Activated CD8-positive, alpha-beta memory T cell treated with anti-CD3 and anti-CD28 coated beads for 48 hours (primary cell): ENCODE measurements at places on chromosomes 16 and 17.

GRCh38 chr17:48909783-48910182, 1.6 kb downstream of the UBE2Z start:
- DNase-seq, result no peak

- DNase-seq, result no peak
Measured at GRCh38 chr17:72077326-72077960, 43.4 kb upstream of the SOX9 start.

DNA sequence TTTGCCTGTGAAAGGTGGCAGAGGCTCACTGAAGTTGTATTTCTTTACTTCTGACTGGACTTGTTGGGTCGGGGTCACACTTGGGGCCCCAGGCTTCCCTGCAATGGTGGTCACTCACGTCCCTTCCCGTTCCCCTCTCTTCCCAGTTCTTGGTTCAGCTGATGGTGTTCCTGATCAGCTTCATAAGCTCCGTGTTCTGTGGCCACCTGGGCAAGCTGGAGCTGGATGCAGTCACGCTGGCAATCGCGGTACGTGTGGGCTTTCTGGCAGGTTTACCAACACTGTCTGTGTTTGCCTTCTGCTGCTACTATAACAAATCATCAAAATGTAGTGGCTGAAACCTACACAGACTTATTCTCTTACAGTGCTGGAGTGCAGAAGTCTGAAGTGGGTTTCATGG, 8.6 kb downstream of the SLC47A1 start:
- no peak for DNase-seq

GRCh38 chr17:51188271-51188833, 22.1 kb downstream of the NME2 start:
- no peak for DNase-seq

DNA sequence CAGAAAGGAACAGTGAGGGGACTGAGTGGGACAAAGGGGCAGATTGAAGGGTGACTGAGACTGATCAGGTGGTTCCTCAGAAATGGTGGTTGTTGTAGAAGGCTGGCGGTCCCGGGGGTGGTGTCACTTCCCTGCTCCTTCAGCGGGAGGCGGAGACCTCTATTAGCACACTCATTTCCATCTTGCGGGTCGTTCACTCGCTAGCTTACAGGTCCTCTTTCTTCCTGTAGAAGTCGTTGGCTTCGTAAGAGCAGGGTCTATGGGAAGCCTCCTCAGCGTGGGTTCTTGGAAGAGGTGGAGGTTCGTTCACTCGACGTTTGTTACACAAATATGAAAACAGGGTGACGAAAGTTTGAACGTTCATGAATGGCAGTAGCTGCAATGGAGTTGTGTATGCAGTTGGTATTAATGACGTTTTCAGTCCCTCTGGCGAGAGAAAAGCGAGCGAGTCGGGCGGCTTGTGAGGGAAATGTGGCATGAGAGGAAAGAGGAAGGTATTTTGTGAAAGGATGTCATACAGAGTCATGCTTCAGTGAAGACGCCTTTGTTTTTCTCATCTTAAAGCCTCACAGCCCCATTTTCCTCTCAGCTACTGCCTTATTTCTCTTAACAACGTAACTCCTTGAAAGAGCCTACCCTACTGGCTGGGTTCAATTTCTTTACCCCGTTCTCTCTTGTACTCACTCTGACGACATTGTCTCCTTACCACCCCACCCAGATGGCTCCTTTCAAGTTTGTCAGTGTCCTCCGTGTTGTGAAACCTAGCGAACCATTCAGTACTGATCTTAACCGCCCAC, 667 bp downstream of the EFCAB13 start:
- peak; percentile 16 for DNase-seq

- no peak for DNase-seq
Measured at GRCh38 chr17:77558846-77559626, 399.5 kb upstream of the TNRC6C start.

- no peak for DNase-seq
Measured at GRCh38 chr17:73091770-73092522, 542 bp downstream of the SLC39A11 start.

- DNase-seq, result no peak
Measured at GRCh38 chr16:51053775-51054174, 97.3 kb downstream of the SALL1 start.

- no peak for DNase-seq
Measured at GRCh38 chr16:88116121-88116520, 164.9 kb downstream of the BANP start.

GRCh38 chr16:735982-736453, 4.8 kb downstream of the CIAO3 start:
- no peak for DNase-seq

DNA sequence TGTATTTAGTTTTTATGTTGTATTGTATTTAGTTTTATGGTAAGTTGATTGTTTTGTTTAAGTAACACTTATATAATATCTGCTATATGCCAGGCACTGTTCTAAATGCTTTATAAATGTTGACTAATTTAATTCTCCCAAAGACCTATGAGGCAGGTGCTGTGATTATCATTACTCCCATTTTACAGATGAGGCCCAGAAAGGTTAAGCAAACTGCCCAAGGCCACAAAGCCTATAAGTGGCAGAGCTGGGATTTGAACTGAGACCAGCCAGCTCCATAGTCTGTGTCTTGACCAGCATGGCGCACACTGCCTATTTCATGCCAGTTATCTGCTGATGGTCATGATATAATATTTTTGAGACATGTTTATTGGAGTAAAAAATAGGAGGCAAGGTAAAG, 24.0 kb downstream of the IL21R start:
- DNase-seq, result no peak

GRCh38 chr17:73539166-73539565, 105.1 kb downstream of the SDK2 start:
- DNase-seq, result no peak

- no peak for DNase-seq
Measured at GRCh38 chr17:5770441-5771270, 186.3 kb upstream of the NLRP1 start.

GRCh38 chr16:87982581-87983041, 31.4 kb downstream of the BANP start:
- no peak for DNase-seq

DNA sequence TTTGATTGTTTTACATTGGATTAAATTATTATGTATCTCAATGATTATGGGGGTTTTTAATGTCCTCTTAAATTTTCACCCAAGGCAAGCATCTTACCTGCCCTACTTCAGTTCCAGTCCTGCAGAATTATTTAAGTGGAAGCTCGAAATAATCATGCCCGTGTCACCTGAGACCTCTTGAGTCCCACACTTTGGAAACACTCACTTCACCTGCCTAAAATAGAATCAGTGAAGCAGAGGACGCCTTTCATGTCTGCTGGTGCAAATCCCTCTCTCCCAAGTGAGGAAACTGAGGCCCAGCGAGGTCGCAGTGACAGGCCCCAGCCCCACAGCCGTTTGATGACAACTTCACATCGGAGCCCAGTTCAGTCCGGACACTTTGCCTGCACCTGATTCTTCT, 284.6 kb downstream of the C16orf95 start:
- DNase-seq, result no peak

- no peak for DNase-seq
Measured at GRCh38 chr17:78664476-78665386, 87.5 kb upstream of the DNAH17 start.

DNA sequence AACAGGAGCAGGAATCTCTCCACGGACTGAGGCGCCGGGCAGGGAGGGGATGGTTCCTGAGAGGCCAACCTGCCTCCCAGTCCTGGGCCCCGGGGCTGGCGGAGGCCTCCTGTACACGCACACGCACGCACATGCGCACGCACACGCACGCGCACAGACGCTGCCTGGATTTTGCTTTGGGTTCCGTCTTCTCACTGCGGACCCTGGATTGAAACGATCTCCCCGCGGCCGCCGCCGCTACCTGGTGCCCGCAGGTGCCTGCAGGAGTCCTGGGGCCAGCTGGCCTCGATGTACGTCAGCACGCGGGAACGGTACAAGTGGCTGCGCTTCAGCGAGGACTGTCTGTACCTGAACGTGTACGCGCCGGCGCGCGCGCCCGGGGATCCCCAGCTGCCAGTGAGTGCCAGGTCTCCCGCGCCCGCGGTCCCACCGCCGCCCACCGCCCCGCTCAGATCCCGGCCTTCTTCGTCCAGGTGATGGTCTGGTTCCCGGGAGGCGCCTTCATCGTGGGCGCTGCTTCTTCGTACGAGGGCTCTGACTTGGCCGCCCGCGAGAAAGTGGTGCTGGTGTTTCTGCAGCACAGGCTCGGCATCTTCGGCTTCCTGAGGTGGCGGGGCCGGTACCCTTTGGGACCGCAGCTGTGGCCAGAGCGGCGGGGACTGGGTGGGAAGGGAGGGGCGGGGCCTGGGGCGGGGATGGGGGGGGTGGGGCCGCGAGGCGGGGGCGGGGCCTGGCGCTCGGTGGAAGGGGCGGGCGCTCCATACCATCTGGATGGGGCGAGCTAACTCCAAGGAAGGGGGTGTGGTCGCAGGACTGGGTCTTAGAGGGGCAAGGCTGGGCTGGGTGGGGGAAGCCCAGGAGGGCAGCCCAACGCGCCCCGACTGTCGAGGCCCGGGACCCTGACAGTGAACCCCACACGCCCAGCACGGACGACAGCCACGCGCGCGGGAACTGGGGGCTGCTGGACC, 12.3 kb downstream of the CES4A start:
- DNase-seq, result no peak

DNA sequence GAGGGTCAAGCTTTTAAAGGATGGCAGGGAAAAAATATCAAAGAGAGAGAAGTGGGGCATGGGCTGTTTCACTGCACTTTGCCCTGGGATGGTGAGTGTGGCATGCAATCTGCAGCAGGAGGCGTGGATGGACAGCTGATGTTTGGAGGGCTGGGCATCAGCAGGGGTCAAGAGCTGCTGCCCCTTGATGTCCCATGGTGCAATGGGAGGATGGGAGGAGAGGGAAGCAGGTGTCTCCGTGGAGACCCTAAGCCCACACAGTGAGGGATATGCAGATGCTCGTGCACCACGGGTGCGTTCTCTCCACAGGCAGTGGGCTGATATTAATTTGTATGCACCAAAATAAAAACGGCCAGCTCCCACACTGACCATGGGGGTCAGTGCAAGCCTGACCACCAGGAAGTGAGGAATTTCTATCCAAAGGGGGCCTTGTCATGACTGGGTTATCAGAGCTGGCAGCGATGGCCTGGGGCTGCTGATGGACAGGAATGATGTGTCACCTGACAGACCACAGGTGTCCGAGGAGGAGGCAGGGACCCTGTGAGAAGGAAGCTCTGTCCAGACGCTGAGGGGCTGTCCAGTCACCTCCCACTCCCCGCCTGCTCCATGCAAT, 183.6 kb downstream of the IRF8 start:
- no peak for DNase-seq
